ENCODE measurements at places on chromosomes 1 and 21.

- DNase-seq, result no peak
Observed at GRCh38 chr21:31354604-31355443, 10.8 kb upstream of the TIAM1 start.

DNA sequence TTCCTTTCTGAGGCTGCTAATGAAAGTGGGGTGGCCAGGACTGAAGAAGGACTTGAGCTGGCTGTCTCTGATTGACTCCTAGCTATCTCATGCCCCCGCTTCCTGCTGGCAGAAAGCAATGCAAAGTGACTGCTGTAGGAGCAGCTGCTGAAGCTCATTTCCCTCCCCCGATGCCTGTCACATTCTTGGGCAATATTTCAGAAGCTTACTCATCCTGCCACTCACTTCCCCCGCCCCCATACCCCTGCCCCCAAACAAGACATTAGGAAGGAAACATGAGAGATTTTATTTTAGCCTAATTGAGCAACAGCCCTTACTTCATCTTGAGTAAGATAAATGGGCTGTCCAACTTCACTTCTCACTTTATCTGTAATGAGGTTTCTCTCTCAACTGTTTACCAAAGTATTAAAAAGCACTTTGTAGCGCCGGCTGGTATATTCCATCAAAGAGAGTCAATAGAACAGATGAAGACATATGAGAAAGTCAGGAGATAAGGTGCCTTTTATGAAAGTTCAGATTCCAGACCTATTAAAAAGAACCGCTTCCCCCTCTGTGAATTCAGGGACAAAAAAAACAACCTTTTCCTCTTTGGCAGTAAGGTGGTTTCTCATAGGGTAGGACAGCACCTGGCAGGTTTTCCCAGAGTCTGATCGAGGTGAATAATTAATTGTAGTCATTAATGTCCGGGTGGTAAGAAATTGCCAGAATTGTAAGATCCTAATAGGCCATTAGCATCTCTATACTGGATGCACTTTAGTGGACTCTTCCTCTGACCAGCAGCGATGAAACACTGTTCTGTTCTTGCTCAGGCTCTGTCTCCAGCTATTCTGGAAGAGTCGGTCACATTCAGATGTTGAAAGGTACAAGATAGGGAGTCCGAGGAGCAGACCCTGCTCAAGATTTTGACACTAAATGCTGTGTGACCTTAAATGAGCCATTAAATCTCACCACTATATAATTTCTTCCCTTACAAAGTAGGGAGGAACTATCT is 70.2 kb downstream of the SH3GLB1 start:
- DNase-seq, result no peak

DNA sequence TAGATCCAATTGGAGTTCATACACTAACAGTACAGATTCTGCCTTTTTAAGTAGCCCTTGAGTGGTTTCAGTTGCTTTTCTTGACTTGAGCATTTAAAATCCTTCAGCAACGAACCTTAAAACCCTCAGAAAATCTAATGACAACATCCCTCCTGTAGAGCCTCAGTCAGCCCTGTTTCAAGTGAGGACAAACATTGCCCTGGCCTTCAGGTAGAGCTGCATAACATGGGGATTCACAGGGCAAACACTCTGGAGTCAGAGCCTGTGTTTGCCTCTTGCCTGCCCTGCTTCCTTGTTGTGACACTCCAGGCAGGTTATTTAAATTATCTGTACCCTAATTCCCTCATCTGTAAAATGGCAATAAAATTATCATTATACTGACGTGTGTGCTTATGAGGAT is 96.1 kb upstream of the KCNA3 start:
- DNase-seq, result no peak

DNA sequence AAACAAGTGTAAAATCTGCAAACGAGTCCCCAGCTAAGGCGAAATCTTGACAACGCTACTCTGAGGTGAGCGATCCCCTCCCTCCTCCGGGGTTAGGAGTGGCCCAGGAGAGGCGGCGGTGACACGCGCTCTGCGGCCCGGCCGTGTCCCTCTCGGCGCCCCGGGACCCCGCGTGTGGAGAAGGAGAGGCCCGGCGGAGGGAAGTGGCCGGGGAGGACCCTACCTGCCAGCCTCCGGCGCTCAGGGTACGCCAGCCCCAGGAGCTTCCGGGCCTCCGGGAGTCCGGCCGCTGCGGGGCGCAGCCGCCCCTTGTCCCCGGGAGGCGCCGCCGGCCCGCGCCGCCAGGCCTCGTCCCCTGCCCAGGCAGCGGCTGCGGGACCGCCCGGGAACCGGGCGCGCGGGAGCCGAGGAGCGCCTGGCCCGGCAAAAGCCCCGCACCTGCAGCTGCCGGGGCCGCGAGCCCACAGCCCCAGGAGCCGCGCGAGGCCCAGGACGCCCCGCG is 543 bp downstream of the ABCB10 start:
- no peak for DNase-seq

DNA sequence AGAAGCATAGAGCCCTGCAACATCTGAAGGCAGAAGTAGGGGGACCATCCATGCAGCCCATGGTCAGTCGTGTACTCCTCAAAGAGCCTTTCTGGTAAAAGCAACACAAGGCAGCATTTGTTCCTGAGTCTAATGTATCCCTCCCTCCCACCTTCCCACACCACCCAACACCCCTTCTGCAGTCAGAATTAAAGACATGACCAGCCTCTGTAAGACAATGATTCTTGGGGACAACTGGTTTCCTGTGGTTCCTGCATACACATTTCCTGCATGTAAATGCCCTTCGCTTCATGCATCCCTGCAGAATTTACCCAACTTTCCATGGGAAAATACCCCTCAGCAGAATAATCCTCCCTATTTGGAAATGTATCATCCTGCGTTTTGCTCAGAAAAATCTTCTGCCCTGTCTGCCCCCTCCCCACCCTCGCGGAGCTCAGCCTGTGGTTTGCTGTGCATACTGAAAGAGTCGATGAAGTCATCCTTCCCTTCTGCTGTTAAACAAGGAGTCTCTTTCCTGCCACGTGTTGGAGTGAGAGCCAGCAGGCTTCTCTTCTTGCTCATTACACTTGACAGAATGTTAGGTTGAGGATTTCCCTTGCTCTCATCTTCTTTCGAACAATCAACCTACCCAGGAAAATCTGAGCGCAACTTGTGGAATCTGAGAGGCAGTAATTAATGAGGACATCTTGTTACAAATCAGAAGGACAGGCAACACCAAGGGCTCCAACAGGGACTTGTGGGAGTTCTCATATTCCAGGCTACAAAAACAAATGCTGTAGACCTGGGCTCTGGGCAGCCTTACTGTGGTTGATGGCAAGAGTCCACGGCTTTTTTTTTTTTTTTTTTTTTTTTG is 4.7 kb downstream of the TNN start:
- DNase-seq, result peak; percentile 5

GRCh38 chr1:113042285-113043143 is 30.5 kb upstream of the LRIG2 start:
- peak; percentile 82 for DNase-seq
